Lower leg skin (tissue), 4 donors: ENCODE measurements at places on chromosomes 1 and 21. TPM values are rescaled to one million over a fixed set of nuclear protein-coding genes. Genes with fewer than 3 reads are reported as not detected.

- no peak for DNase-seq
Measured at GRCh38 chr1:32273391-32274208, 18.3 kb upstream of the HDAC1 start.

DNA sequence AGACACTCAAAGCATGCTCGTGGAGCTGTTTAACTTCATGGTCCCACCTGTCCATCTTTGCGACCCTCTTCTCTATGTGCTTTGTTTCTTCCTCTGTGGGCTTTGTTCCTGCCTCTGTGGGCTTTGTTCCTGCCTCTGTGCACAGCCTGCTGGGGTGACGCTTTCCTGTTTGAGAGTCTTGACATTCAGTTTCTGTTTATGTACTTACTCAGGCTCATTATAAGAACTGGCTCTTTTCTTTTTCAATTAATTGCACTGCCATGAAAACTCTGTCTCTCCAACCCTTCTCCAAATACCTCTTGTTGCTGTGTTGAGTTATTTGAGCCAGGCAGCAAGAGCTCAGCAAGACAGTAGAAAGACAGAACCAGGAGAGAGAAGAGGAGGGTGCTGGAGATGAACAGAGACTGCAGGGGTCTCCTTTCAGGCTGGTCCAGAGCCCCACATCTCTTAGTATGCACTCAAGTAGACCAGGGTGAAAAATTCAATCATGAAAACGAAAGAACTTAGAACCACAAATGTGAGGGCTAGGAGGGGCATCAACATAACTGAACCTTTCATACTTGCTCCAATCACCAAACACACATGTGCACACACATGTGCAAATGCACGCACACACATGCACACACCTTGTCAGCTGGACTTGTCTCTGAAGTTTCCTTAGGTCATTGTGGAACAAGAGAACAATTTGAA, 88.3 kb upstream of the SGIP1 start:
- DNase-seq, result no peak

- peak; percentile 62 for DNase-seq
Measured at GRCh38 chr1:59979666-59980065, 53.1 kb upstream of the CYP2J2 start.

- DNase-seq, result no peak
Measured at GRCh38 chr1:85983316-85983715, 173.3 kb downstream of the COL24A1 start.

DNA sequence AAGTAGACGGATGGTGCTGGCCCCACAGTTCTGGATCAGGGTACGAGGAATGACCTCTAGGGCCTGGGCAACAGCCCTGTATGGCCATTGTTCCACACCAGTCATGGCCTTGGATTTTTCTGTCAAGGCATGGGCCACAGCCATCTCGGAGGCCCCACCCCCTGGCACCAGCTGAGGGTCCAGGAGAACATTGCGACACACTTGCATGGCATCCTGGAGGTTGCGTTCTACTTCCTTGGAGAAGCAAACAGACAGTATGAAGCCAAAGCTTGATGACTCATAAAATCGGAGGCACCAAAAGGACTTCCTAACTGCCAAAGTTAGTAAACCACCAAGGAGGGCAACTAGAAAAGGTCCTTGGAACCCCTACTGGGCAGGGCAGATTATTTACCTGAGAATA, 11.9 kb upstream of the VHLL start:
- DNase-seq, result no peak

SLC2A1 gene
- 2,308 TPM for total RNA-seq

- no peak for DNase-seq
Measured at GRCh38 chr1:218259800-218260199, 25.3 kb upstream of the RRP15 start.

C4BPB gene
- not detected for total RNA-seq

DNA sequence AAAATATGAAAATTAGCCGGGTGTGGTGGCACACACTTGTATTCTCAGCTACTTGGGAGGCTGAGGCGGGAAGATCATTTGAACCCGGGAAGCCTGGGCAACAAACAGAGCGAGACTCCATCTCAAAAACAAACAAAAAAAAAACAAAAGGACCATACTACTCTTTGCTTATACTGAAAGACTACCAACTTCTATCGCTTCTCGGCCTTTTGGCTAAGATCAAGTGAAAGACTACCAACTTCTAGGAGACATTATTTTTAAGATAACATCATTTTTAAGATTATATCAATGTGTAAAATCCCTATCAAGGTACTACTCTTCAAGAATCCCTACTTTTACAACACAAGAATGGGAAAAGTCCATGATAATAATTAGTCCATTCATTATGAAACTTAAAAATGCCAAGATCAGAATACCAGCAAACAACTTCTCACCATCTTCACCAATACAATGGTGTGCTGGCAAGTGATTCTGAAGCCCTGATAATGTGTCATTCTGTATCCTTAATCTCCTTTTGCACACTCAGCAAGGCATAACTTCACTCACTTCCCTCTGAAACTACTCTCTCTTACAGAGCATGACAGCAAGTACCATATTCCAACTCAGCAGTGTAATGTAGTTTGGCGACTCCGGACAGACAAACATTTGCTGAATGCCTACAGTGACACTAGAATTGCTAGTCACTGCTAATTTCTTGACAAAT, 1.7 kb downstream of the PTP4A2 start:
- DNase-seq, result no peak

DNA sequence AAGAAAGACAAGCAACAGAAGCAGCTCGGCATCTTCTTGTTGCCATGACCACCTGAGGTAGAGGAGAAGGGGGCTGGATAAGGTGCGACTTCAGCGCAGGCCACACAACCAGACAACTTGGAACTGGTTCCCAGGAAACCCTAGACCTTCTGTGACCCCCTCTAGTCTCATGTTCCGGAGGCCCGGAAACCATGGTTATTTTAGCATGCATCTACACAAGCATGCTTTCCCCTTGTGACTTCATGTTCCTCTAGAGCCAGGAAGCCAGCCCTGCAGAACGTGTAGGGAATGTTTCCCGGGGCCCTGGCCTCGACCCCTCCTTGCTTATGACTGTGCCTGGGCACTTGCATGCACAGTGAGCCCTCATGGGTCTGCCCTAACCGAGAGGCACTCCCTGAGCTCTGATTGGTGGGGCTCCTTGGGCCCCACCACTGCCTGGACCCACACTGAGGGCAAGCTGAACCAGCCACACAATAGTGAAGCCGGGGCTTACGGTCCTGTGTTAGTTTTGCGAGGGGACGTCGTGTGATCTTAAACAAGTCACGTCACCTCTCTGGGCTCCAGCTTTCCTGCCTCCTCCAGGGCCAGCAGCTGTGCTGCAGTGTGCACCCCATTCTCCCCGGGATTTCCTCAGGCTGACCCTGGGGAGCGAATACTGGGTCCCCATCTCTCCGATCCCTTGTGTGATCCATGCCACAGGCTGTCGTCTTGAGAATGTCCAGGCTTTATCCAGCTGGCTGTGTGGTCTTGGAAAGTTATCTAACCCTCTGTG, 12.0 kb upstream of the MX2 start:
- no peak for DNase-seq

DNA sequence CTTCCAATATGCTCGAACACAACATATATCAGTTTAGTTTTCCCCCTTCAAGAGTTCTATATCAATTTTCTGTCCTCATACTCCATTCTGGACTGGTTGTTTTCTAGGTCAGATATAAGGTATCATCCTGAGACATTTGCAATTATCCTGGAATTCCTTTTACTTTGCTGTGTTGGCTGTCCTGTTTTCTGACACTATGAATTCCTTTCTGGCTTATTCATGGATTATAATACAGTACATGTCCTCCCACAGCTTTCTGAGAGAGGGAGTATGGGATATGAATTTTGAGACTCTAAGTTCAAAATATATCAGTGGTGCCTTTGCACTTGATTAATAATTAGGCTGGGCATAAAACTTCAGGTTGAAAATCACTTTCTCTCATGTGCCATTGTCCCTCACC, 11.9 kb downstream of the PHTF1 start:
- DNase-seq, result no peak

DNA sequence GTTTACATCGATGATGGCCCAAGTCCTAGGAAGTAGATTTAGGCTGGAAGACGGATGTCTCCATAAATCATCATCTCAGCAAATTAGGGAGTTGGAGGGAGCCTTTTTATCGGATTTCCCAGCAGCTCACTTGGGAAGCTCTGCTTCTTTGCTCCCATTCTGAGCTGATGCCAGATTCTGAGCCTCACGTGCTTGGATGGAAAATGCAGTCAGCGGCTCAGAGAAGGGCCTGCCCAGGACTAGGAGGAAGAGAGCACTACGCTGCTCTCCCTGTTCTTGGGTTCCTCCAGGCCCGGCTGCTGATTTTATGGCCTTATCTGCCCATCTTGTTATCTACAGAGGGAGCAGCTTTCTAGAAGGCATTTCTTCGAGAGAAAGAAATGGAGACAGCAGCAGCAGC, 42.0 kb downstream of the UBIAD1 start:
- no peak for DNase-seq

- no peak for DNase-seq
Measured at GRCh38 chr1:114585231-114585630, 3.8 kb upstream of the BCAS2 start.

DNA sequence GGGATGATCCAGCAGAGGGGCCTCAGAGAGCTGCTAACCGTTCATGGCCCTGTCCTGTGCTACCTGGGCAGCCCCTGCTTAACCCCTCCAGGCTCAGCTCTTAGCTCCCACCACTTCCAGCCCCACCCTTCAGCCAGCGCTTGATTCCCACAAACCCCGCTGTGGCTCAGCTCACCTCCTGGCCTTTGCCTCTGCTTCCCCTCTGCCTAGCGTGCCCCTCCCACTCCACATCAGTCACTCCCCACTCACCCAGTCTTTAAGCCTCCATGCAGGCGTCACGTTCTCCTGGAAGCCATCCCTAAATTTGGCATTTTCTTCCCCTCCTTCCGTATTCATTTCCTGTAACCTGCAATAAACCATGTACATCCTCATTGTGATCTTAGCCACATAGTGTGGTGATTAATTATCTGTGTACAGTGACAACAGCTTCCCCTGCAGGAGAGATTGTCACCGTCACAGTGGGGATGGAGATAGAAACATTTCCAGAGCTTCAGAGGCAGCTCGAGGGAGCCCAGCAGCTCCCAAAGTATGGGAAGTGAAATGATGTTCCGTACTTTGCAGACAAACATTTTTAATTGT, 65.5 kb downstream of the EPHB2 start:
- DNase-seq, result no peak

MIB2 gene
- 216 TPM for total RNA-seq

DNA sequence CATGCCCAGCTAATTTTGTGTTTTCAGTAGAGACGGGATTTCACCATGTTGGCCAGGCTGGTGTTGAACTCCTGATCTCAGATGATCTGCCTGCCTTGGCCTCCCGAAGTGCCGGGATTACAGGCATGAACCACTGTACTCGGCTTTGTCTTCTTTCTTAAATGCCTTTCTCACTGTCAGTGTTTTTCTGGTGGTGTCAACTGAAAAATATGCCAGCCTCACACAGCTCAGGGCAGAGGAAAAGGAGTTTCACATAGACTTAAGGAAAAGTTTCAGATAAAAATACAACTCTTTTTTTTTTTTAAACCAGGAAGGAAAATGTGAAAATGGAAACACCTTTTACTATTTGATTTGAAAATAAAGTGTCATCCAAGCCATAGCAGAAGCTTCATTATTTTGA, 4.6 kb upstream of the MAB21L3 start:
- DNase-seq, result no peak

HSD3B1 gene
- total RNA-seq, result 1.6 TPM

OR2T29 gene
- not detected for total RNA-seq

GRCh38 chr1:42430286-42431135, 25.3 kb downstream of the ZMYND12 start:
- no peak for DNase-seq

S100A7 gene
- total RNA-seq, result 46.8 TPM

DNA sequence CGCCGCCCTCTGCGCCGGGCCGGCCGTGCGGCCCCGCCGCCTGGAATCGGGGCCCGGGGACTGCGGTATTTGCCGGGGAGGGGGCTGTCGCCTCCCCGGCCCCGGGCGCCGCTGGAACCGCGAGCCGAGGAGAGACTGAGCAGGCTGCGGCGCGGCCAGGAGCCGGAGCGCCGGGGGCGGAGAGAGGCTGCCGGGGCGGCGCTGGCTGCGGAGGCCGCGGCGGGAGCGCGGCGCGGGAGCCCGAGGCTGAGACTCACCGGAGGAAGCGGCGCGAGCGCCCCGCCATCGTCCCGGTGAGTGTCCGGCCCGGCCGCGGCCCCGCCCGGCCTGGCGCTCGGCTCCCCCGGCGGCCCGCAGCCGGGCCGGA, 746 bp downstream of the DYRK1A start:
- DNase-seq, result no peak

DNA sequence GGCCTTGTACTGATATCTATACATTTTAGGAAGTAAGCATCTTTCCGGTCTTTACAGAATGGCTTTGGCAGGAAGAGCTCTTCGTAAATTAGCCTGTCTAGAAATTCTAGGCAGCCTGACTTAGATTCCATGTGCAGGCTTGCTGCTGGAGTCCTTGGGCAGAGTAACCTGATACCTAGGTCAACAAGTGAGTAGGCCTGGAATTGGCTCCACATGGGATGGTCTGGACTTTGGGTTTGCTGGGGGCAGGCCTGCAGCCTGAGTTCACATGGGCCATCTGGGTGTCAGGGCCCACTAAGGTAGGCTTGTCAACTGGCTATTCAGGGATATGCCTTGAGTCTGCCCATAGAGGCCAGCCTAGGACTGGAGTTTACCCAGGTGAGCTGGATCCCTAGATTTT, 59.6 kb upstream of the CYYR1 start:
- DNase-seq, result no peak

GRCh38 chr1:161071886-161072371, 2.2 kb upstream of the ARHGAP30 start:
- DNase-seq, result no peak

- no peak for DNase-seq
Measured at GRCh38 chr1:41110286-41110685, 88.8 kb upstream of the SLFNL1 start.

FALEC gene
- not detected for total RNA-seq

KCNJ9 gene
- 0.12 TPM for total RNA-seq

DNA sequence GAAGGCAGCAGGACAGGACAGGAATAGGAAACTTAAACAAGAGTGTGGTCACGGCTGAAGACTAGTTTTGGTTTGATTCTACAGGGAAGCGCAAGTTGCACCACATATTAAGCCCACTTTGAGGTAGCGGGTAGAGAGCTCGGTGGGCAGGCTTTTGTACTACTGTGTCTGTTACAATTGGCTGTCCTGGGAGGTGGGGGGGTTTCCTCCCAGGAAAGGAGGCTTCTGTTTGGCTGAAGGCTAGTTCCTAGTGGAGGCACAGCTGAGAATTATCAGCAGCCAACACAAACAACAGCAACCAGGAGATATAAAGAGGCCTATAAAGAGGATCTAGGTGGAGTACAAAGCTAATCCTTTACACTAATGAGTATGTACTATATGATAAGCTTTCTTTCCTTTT, 62.7 kb downstream of the ZNF648 start:
- no peak for DNase-seq
